Left ventricle myocardium inferior (tissue), 1 donor: ENCODE measurements at places on chromosomes 7 and 10. TPM values are rescaled to one million over a fixed set of nuclear protein-coding genes. Genes with fewer than 3 reads are reported as not detected.

Gene GPR15LG
- not detected for total RNA-seq

GRCh38 chr7:133556048-133556447, 303.2 kb downstream of the EXOC4 start:
- no peak for DNase-seq

DNA sequence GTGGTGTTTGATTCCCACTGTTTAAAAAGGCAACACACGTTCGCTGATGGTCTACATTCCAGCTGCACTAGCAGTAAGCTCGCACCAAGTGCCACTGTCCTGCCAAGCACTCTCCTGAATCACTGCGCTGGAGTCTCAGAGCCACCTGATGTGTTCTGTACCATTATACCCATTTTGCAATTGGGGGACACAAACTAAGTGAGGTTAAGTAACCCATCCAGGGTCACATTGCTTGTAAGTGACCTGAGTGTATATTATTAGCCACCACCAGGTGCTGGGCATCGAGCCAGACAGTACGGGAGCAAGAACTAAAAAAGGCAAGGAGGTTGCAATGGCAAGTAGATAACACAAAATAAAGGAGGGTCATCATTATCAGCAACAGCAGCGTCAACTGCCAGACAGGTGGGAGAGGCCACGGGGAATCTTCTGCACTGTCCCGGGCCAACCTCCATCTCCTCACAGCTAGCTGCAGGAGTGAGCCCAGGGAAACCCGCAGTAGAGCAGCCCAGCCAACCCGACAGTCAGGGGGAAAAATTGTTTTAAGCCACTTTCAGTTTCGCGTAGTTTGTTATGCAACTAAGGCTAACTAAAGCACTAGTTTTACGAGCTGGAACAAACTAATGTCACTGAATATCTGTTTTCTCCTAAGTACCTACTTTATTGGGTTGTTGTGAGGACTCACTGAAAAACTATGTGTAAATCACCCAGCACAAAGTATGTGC, 712 bp upstream of the CPVL start:
- DNase-seq: peak; percentile 69

DNA sequence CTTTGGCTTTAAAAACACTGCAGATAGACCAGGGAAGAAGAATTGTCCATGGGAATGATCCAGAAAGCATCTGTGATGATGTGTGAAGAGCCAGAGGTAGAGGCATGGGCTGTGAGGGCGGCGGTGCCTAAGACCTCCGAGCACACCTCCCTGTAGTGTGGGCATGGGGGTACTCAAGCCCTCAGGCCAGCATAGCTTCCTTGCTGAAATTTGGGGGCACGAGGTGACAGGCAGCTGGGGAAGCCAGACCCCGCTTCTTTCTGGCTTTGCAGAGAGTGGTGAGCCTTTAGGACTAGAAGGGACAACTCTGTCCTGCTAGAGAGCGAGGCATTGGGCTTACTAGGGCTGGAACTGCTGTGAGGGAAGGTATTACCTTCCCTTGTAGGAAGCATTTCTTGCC, 187.7 kb upstream of the SH2B2 start:
- DNase-seq: no peak

DNA sequence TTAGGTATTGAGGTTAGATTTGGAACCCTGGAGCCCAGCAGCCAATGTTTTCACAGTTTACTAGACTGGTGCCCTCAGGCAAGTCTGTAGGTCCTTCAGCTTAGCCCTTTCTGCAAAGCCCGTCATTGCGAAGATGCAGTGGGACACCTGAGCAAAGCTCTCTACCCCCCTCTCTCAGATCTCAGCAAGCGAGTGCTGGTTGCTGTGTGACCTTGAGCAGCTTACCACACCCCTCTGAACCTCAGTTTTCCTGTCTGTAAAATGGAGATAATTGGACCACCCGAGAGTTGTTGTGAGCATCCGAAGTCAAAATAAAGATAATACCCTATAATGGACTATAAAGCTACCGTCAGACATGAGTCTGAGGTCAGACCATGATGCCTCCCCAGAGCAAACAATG, 3.7 kb downstream of the NPC1L1 start:
- DNase-seq: no peak

DNA sequence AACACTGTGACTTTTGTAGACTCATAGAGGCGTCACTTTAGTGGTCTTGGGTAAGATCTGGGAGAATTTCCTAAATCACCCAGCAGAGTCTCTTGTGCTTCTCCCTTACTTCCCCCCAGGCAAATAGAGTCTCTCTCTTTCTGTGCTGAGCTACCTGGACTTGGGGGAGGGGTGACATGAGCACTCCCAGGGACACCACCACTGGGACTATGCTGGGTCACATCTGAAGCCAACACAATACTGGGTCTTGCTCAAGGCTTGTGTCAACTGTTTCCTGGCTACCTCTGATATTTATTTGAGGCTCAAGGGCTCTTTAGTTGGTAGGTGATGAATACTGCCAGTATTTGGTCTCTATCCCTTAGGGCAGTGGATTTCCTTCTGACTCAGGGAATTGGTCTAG, 214.6 kb upstream of the TPK1 start:
- DNase-seq: no peak

DNA sequence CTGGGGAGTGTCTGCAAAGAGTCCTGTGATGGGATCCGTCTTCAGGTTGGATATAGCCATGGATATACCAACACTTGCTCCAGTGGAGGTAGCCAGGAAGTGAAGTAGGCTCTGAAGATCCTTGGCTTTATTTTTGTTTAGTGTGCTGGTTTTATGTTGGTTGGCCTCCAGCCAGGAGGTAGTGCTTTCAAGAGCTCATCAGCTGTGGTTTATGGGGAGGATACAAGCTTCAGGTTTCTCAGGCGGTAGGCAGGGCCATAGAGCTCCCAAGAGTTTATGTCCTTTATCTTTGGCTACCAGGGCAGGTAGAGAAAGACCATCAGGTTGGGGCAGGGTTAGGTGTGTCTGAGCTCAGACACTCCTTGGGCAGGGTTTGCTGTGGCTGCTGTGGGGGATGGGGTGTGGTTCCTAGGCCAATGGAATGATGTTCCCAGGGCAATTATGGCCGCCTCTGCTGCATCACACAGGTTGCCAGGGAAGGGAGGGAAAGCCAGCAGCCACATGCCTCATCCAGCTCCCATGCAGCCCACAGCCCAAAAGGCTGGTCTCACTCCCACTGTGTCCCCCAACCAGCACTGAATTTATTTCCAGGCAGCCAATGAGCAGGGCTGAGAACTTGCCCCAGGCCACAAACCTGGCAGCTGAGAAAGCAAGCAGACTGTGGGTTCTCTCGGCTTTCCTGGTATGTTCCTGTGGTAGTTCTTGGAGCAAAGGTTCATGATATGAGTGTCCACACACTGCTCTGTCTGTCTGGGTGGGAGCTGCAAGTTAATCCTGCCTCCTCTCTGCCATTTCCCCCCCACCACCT, 67.0 kb upstream of the PRLHR start:
- no peak for DNase-seq

GRCh38 chr7:128665057-128665456, 7.0 kb upstream of the GARIN1A start:
- no peak for DNase-seq

DNA sequence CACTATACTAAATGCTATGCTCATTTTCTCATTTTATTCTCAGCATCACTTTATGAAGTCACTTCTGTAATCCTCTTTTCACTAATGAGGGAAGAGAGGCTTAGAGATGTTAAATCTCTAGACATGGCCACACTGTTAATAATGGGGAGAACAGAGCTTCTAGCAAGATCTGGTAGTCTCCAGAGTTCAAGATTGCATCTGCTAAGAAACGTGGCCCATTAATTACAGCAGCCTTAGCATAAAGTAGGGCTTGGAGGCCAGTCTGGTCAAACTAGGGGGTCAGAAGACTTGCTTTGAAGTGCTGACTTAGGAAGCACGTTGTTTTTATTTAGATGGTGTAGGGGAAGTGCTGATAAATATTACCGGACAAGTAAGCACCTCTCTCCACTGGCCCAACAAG, 29.3 kb downstream of the ARL4A start:
- DNase-seq: no peak
